ENCODE measurements at places on chromosomes 2 and 18. TPM values are rescaled to one million over a fixed set of nuclear protein-coding genes. Genes with fewer than 3 reads are reported as not detected.

LCT gene
- total RNA-seq, result 0.48 TPM

- H3K4me1 ChIP-seq, result no peaks in the 10 kb centered on the region
- no peaks in the 10 kb centered on the region for H3K36me3 ChIP-seq
- H3K27ac ChIP-seq, result no peak overlapping the region
- no peak for DNase-seq
- no peaks in the 10 kb centered on the region for H3K27me3 ChIP-seq
- H3K4me3 ChIP-seq, result no peak overlapping the region
Measured at GRCh38 chr2:1371082-1371481, 42.2 kb upstream of the TPO start.

BARD1 gene
- 20.0 TPM for total RNA-seq

GRCh38 chr2:165905854-165906253, 47.7 kb downstream of the TTC21B start:
- no peaks in the 10 kb centered on the region for H3K27me3 ChIP-seq
- peaks cover 5% of the 10 kb centered on the region for H3K4me1 ChIP-seq
- no peak overlapping the region for H3K27ac ChIP-seq
- DNase-seq, result no peak

DNA sequence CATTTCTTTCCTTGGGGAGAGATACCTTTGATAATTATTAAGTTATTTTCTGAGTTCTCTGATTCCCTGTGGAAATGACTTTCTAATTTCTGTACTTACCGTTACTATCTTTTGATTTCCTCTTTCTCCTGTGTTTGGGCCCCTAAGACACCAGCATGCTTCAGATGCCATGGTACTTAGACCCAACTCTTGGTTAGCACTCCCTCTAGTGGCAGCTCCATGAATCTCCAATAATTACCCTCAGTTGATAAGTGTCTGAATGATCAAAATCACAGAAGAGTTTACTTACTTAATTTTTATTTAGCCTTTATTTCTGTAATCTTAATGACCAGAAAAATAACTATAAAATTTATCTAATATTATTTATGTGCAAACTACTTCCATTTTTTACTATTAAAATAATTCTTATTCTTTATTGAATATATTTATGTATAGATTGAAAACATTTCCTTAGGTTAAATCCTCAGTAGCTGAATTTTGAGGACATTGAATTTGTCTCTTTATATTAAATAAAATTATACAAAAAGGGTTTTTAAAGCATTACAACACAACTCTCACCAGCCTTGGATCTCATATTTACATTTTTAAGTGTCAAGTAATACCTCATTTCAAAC, 300.4 kb downstream of the KCNS3 start:
- H3K36me3 ChIP-seq, result no peaks in the 10 kb centered on the region
- H3K4me1 ChIP-seq, result no peaks in the 10 kb centered on the region
- no peak overlapping the region for H3K27ac ChIP-seq
- DNase-seq, result no peak

DNA sequence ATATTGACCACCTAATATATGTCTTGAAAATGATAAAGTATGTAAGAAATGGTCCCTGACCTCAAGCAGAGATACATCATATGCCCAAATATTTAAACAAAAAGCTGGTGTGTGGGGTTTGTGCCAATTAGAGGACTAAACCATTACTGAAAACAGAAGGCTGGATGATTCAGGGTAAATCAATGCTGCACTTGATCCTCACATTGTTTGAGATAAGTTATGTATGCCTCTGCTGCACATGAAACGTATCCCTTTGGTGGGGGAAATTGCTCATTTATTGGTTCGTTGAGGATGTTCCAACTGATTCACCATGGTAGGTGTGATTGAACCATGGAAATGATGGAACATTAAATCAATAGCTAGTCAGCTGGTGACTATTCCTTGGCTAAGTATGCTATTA, 24.7 kb upstream of the DARS1 start:
- no peaks in the 10 kb centered on the region for H3K27me3 ChIP-seq
- no peaks in the 10 kb centered on the region for H3K36me3 ChIP-seq
- no peak overlapping the region for H3K4me3 ChIP-seq
- no peak for DNase-seq
- peaks cover 22% of the 10 kb centered on the region for H3K4me1 ChIP-seq

DNA sequence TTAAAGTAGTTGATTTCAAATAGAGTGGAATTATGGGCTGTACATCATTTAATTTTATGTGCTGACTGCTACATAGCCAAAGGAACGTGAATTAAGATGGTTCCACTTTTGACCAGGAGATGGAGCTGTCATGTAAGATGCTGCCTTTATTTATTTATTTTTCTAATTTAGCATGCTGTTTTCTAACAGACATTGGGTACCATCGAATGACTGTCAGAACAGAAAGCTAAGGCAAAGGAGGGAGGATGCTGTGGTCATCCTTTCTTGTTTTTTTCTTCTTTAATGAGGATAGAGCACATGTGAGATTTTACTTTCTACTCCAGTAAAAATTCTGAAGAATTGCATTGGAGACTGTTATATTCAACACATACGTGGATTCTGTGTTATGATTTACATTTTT, at the start of gene SCN2A:
Gene SCN2A (plus strand): TSS at position 185 of the 400 bp plus-strand sequence. CDS start 56,410 bp downstream, outside the sequence.
- no peaks in the 10 kb centered on the region for H3K36me3 ChIP-seq
- H3K4me1 ChIP-seq, result no peaks in the 10 kb centered on the region
- no peak within 1 kb of the TSS for H3K27ac ChIP-seq
- DNase-seq, result no peak

GRCh38 chr2:157488877-157489276, 45.0 kb upstream of the CYTIP start:
- H3K4me3 ChIP-seq, result no peak overlapping the region
- no peaks in the 10 kb centered on the region for H3K36me3 ChIP-seq
- H3K4me1 ChIP-seq, result peaks cover 14% of the 10 kb centered on the region
- no peak overlapping the region for H3K27ac ChIP-seq
- H3K27me3 ChIP-seq, result no peaks in the 10 kb centered on the region

CHCHD5 gene
- 36.6 TPM for total RNA-seq

- no peak overlapping the region for H3K4me3 ChIP-seq
- H3K36me3 ChIP-seq, result no peaks in the 10 kb centered on the region
- no peak overlapping the region for H3K27ac ChIP-seq
Measured at GRCh38 chr2:59540864-59541263, 1012.6 kb downstream of the BCL11A start.

CCT4 gene
- total RNA-seq, result 361 TPM

GRCh38 chr2:164558450-164558849, 62.8 kb downstream of the GRB14 start:
- no peaks in the 10 kb centered on the region for H3K27me3 ChIP-seq
- DNase-seq, result no peak
- no peak overlapping the region for H3K27ac ChIP-seq
- no peak overlapping the region for H3K4me3 ChIP-seq
- no peaks in the 10 kb centered on the region for H3K4me1 ChIP-seq

IL36B gene
- total RNA-seq, result not detected

ARHGAP25 gene
- total RNA-seq, result 74.7 TPM

DNA sequence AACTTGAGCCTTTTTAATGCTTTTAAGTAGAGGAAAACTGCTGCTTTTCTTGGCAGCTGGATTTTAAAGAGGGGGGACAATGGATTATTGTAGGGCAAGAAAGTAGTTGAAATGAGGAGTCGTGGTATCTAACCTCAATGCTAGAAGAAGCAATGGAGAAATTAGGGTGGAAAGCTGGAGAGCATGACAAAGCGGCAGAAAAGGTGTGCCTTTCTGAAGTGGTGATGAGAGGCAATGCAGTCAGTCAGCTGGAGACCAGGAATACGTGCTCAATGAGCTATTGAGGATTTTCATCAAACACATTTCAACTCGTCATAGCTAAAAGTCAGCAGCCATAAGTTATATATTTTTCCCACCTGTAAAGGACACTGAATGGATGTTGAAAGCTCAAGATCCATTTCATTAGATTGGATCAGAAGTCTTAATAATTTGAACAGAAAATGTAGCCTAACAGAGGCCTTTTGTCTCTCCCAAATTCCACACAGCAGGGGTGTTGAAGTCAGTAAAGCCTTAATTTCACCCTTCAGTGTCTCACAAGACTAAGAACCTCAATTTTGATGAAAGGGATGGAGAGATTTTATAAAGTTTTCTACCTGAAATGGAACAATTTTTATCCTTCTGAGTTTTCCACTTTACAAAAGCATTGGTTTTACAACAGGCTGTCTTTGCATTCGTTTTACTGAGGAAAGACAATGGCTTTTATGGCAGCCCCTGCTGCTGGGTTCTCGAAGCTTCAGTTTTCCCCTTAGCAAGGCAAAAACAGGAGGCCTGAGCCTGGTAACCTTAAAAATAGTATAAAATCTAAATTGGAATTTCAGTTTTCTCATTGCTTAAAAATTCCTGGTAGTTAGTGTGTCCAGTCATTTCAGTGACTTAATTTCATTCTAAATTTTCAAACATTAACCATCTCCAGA, 131.1 kb downstream of the CCDC102B start:
- H3K36me3 ChIP-seq, result no peaks in the 10 kb centered on the region
- H3K4me1 ChIP-seq, result no peaks in the 10 kb centered on the region
- no peaks in the 10 kb centered on the region for H3K27me3 ChIP-seq
- no peak for DNase-seq

FABP1 gene
- total RNA-seq, result not detected

GRCh38 chr2:179354739-179355537, 90.3 kb upstream of the SESTD1 start:
- no peaks in the 10 kb centered on the region for H3K4me1 ChIP-seq
- no peaks in the 10 kb centered on the region for H3K36me3 ChIP-seq
- no peak for DNase-seq
- H3K27me3 ChIP-seq, result no peaks in the 10 kb centered on the region
- H3K27ac ChIP-seq, result no peak overlapping the region

- H3K27ac ChIP-seq, result no peak overlapping the region
- DNase-seq, result no peak
- no peaks in the 10 kb centered on the region for H3K27me3 ChIP-seq
- no peak overlapping the region for H3K4me3 ChIP-seq
- no peaks in the 10 kb centered on the region for H3K36me3 ChIP-seq
Measured at GRCh38 chr18:22626771-22627170, 209.1 kb upstream of the CTAGE1 start.

- no peaks in the 10 kb centered on the region for H3K4me1 ChIP-seq
- no peak overlapping the region for H3K27ac ChIP-seq
- no peak overlapping the region for H3K4me3 ChIP-seq
- DNase-seq, result no peak
- H3K36me3 ChIP-seq, result no peaks in the 10 kb centered on the region
- H3K27me3 ChIP-seq, result no peaks in the 10 kb centered on the region
Measured at GRCh38 chr2:604854-605524, 72.2 kb downstream of the TMEM18 start.

CNRIP1 gene
- total RNA-seq, result not detected

EVX2 gene
- not detected for total RNA-seq

MBP gene
- 60.0 TPM for total RNA-seq

GRCh38 chr2:161417438-161418274, 1.6 kb downstream of the TBR1 start:
- H3K27me3 ChIP-seq, result peaks cover 69% of the 10 kb centered on the region
- H3K4me1 ChIP-seq, result peaks cover 27% of the 10 kb centered on the region
- no peak overlapping the region for H3K4me3 ChIP-seq
- no peaks in the 10 kb centered on the region for H3K36me3 ChIP-seq
- H3K27ac ChIP-seq, result no peak overlapping the region

GRCh38 chr18:23033056-23033455, 99.9 kb downstream of the RBBP8 start:
- no peak overlapping the region for H3K4me3 ChIP-seq
- no peaks in the 10 kb centered on the region for H3K4me1 ChIP-seq
- no peak for DNase-seq
- no peaks in the 10 kb centered on the region for H3K36me3 ChIP-seq
- no peak overlapping the region for H3K27ac ChIP-seq

PIAS2 gene
- 25.1 TPM for total RNA-seq
